ENCODE measurements at places on chromosomes 4 and X. TPM values are rescaled to one million over a fixed set of nuclear protein-coding genes. Genes with fewer than 3 reads are reported as not detected.

The AFM gene
- polyA plus RNA-seq: 0.03 TPM

The GPR173 gene
- 0.20 TPM for polyA plus RNA-seq

The USP51 gene
- 0.39 TPM for polyA plus RNA-seq

The PPEF2 gene
- 0.03 TPM for polyA plus RNA-seq

DNA sequence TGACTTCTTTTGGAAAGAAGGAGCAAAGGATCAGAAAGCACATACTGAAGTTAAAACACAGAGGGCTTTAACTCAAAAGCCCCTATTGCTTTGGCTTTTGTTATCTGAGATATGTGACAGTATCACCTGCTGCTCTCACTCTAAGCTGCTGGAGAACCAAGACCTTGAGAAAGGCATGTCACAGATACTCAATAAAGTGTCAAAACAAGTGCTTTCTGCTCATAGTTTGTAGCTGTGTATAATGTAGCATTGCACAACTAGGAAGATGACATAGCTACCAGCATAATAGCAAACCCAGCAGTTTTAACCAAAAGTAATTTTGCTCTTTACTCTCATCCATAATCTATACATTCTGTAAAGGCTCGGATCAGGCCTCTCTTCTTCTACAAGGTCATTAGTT lies 159.6 kb downstream of the LHFPL1 start:
- H3K4me3 ChIP-seq: no peak overlapping the region
- no peak for DNase-seq
- H3K27ac ChIP-seq: no peak overlapping the region
- no peaks in the 10 kb centered on the region for H3K4me1 ChIP-seq
- no peaks in the 10 kb centered on the region for H3K36me3 ChIP-seq
- no peaks in the 10 kb centered on the region for H3K27me3 ChIP-seq

GRCh38 chr4:54386042-54386669 lies 157.1 kb downstream of the PDGFRA start:
- H3K36me3 ChIP-seq: no peaks in the 10 kb centered on the region
- no peak overlapping the region for H3K4me3 ChIP-seq
- DNase-seq: no peak
- no peaks in the 10 kb centered on the region for H3K27me3 ChIP-seq
- H3K27ac ChIP-seq: no peak overlapping the region

DNA sequence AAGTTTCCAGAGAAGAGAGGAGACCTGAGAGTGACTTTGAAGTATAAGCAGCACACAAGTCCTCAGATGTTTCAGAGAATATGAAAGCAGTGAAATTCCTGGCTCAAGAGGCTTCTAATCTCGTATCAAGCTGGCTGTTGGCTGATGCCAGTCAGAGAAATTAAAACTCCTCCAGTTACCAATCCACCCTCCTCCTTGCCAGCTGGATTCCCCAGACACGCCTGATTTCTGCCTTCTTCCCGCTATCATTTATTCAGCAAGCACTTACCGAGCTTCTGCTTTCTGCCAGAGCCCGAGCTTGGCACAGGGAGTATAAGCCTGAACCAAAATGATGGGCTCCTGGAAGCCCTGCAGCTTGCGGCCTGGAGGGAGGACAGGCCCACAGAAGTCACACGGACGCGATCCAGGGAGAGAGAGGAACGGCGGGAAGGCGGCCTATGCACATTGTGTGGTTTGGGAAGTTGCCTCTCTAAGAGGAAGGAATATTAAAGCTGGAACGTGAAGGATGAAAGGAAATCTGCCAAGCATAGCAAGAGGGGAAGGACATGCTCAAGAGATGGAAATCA lies 102.4 kb upstream of the TBL1X start:
- no peaks in the 10 kb centered on the region for H3K4me1 ChIP-seq
- no peak overlapping the region for H3K4me3 ChIP-seq
- no peak for DNase-seq
- H3K27ac ChIP-seq: no peak overlapping the region
- H3K36me3 ChIP-seq: no peaks in the 10 kb centered on the region

Data from keratinocyte (primary cell).